NCI-H1436 treated with DMSO at 0.1 percent for 48 hours (cell line): ENCODE measurements at places on chromosomes 1 and 21.

DNA sequence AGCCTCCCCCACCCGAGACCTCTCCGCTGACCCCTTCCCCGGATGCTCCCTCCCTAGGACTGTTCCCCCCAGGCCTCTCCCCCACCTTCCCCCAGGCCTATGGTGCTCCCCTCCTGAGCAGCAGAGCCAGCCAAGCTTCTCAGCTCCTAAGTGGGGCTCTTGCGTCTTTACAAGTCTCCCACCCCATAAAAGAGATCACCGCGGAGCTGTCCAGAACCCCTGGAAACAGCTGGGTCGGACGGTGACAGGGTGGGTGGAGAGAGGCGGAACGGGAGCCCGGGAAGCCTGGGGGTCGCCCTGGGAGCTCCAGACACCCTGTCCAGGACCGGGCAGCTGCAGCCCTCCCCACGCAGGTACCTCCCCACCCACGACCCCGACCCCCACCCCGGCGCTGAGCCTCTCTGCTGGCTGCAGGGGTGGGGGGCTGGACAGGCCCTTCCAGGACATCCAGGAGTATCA is 61.2 kb downstream of the WNT9A start:
- no peak for DNase-seq

DNA sequence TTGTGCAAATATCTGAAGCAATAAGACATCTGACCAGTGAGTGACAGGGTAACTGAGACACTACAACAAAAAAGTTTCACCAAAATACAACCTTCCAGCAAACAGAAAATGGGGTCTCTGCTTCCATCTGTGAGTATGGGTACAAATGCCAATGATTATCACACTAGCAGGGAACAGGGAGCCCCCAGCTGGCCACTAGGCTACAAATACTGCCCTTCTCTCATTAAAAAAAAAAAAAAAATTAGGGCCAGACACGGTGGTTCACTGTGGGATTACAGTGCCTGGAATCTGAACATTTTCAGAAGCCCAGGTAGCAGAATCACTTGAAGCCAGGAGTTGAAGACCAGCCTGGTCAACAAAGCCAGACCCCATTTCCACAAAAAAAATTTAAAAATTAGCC is 48.4 kb upstream of the EDARADD start:
- DNase-seq, result no peak

DNA sequence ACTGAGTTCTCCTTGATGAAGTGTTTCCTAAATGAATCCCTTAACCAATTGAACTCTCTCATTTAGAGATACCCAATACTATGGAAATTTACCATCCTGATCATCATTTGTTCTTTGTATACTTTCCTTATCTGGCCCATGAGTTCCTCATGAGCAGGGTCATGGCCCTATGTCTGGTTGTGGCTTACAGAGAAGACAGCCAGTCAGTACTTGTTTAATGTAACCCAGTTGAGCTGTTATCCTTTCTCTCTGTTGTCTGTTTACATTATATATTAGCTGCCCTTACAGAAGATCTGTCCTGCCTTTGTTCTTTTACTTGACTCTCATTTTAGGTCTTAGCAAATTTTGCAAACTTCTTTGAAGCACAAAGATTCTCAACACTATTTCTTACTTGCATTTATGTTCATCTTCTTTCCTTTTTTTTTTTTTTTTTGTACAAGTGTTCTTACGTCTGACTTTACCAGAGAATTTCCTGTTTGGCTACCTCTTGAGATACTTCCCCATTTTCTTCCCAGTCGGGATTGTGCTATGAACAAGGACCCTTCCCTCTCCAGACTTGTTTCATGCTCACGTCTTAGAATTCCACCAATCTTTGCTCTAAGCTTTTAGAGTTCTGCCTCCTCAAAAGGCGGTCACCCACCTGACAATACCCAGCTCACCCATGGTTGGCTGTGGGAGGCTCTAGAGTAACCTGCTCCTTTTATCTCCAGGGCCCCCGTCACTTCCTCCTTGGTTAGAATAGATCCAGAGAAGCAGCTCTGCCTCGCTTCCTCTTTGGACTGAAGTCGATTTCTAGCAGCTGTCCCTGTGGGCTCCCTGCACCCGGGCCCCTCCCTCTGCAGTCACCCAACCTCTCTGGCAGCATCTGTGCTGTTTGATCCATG is 53.6 kb upstream of the RUNX1 start:
- DNase-seq, result no peak

- no peak for DNase-seq
Observed at GRCh38 chr1:36737038-36737555, 254.4 kb upstream of the CSF3R start.

- DNase-seq, result no peak
Observed at GRCh38 chr1:111249960-111250359, 22.4 kb downstream of the CHI3L2 start.

- DNase-seq, result no peak
Observed at GRCh38 chr1:240116831-240117769, 25.4 kb downstream of the FMN2 start.

DNA sequence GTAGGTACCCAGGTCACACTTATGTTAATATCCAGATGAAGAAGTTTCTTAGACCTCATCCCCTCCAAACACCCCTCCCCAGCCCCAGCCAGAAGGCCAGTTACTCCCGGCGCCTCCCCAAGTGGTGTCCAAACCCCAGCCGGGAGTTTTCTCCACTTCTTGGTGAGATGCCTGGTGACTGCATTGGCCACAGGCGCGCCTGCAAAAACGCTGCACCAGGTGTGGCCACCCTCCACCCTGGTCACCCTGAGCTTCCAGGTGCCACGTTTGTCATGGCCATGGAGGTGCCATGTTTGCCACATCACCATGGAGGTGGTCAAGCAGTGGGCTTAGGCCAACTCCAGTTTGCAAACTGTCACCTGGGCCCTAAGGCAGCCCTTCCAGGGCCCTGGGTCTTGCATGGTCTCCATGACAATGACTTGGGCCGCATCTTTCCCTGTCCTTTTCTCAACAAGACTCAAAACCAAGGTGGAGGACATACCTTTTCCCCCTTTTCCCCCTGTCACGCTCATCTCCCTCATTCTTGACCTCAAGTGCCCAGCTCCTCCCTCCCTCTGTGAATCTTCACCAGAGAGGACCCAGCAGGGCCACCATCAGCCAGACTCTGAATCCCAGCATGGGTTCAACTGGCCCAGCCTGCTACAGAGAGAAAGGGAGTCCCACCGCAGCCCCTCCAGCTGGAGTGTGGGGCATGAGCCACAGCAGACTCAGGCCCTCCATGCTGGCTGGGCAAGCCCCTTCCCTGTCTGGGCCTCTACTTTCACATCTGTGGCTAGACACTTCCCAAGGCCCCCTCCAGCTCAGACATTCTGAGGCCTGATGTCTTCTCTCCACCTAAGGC is 125.9 kb upstream of the ZBTB40 start:
- no peak for DNase-seq

- DNase-seq, result no peak
Observed at GRCh38 chr21:15204140-15204969, 139.6 kb upstream of the NRIP1 start.

DNA sequence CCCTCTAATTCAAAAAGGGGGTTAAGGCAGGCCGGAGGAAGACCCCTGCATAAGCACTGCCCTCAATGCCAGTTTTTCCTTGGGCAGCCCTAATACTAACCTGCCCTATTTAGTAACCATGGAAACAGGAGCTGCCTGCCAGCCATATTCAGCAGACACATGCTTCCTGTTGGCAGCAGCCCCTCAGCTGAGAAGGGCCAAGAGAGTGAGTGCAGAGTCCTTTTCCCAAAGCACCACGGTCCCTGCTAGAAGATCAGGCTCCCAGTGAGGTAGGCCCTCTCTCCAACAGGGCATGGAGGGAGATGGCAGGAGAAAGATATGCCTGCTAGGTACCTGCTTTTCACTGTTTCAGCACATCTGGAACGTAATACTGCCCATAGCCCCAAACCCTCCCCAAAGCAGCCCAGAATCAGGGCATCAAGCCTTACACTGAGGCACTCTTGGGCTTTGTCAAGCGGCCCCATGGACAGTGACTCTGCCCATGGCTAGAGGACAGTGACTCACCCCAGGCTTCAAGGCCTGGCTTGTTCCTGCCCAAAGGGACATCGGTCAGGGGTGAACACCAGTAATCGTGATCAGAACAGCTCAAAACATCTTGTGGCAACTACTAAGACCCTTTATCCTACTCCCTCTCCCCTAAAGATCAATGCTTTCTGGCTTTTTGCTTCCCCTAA is 64.5 kb downstream of the BCAR3 start:
- no peak for DNase-seq

DNA sequence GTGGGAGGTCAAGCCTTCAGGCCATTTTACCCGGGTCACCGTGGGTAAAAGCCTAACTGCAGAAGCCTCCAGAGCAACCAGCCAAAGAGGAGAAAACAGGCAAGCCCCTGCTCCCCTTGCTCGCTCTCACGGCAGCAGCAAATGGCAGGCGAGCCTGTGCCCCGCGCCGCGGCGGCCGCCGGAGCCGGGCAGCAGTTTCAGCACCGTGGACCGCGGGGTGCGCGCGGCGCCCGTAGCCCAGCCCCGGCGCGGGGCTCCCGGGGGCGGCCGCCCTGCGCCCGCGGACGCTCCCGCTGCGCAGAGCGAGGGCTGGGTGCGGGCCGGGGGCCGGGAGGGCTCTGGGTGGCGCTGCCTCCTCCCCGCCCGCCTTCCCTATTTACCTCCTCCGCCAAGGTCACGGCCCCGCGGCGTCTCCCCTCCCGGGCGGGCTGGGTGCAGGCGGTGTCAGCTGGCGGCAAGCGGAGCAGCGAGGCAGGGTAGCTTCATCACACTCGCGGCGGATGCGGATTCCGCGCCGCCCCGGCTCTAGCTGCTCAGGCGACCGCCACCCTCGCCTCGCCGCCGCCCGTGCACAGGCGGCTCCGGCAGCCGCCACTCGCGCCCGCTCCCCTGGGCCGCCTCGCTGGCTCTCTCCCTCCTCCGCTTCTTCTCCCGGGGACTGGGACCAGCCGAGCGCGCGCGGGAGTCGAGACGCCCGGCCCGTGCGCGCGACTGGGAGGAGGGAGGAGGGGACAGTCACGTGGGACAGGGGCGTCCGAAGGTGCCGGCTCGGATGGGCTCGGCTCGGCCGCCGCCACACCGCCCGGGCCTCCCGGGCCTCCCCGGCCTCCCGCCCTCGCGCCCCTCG is at the start of gene RGS7:
RGS7 (minus strand) TSS at position 687 of the 847 bp plus-strand sequence.
- DNase-seq, result peak; percentile 44

DNA sequence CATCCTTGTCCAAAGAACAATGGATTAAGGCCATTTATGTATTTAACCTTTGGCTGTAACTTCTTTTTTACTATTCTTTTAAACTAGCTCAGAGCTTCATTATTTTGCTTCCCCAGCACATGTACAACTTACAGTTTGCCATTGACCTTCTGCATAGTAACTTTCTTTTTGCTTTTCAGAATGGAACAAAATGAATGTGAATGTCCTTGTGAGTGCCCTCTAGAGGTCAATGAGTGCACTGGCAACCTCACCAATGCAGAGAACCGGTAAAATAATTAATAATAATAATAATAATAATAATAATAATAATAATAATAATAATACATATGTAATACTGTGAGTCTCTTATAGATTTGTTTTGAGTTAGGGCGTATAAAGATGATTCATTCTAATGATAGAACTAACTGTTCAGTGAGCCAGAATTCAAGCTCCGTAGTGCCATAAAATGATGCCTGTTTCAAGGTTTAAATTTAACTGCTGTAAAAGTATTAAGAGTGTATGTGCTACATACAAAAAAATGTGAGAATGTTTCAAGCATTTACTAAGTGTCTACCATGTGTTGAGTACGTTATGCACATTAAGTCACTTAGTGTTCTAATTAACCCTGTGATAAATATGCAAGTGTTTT is 69.0 kb upstream of the RAVER2 start:
- DNase-seq, result no peak

DNA sequence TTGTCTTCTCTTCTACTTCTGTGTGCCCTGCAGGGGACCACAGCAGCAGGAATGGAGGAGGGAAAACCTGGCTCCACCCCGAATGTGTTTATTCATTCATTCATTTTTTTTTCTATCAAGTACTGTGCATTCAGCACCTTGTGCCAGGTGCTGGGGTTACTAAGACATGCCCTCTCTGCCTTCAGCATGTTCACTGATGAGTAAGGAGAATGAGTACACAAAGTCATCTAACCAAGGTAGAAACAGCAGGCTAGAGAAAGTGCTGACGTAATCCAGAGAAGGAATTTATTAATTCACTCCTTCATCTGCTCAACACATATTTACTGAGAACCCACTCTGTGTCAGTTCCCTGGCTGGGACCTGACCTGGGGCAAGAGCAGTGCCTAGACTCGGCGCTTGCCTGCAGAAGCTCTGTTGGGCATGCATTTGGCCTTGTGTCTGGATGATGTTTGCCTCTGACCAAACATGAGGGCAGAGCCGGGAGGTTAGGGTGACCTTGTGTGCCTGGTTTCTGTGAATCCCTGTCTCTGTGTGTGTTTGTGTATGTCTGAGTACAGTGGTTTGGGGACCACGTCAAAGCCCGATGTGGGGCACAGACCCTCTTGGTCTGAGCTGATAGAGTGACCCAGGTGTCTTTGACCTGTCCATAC is 3.3 kb upstream of the MYOG start:
- no peak for DNase-seq

- no peak for DNase-seq
Observed at GRCh38 chr1:61644303-61644702, 80.6 kb downstream of the TM2D1 start.

- DNase-seq, result no peak
Observed at GRCh38 chr1:117661027-117661426, 55.2 kb downstream of the TENT5C start.

- no peak for DNase-seq
Observed at GRCh38 chr1:207017615-207018559, 14.7 kb downstream of the C1orf116 start.

DNA sequence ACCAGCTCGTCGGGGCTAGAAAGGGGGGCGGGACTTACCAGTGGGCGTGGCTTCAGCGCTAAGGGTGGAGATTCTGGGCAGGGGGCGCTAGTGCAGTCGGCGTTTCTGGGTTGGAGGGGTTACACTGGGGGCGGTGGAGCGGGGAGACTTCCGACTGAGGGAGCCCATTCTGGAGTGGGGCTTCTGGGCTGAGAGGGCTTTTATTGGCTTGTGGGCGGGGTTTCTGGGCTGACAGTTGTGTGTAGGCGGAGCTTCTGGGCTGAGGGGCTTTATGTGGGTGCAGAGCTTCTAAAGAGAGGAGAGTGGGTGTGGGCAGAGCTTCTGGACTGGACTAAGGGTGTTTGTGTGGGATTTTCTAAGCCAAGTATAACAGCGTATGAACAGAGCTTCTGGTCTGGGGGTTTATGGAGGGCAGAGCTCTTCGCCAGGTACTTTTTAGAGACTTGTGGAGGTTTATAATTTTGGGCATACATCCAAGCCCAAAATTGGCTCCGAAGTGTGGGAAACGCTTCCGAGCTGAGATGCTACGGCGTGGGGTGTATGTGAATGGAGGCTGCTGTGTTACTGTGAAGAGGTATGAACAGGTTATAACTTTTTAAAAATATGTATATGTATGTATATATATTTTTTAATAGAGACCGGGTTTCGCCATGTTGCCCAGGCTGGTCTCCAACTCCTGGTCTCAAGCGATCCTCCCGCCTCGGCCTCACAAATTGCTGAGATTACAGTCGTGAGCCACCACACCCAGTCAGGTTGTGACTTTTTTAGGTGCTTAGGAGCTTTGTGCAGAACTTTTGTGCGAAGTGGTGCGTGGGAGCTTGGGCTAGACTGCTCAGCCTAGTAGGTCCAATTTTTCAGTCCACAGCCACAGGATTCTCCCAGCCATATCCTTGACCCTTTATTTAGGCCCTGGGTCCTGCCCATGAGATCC is 825 bp downstream of the TMEM39B start:
- DNase-seq, result no peak

- DNase-seq, result no peak
Observed at GRCh38 chr1:43853161-43853921, 80.3 kb upstream of the ARTN start.
